ENCODE measurements at places on chromosomes 1 and 21.

GRCh38 chr1:197224160-197224559, 43.9 kb upstream of the CRB1 start:
- no peak for DNase-seq

DNA sequence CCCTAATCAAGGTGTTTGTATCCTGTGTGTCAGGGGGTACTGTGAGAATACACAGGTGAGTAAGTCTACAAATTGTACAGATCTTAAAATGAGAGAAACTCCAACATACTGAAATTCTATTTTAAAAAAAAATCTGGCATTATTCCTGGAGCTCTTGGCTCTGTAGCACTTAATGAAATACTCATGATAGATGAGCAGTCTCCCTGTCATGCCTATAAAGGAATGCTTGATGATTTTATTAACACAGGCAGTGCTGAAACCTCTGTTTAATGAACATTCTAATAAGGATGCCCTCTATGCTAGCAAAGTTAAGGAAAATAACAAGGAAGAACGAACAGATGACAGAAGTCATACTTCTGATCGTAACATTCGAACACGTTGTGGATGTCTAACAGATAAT, 233.9 kb upstream of the NEGR1 start:
- DNase-seq, result no peak

- no peak for DNase-seq
These were observed 48.9 kb downstream of the AGPAT3 start for GRCh38 chr21:43913928-43914327.

DNA sequence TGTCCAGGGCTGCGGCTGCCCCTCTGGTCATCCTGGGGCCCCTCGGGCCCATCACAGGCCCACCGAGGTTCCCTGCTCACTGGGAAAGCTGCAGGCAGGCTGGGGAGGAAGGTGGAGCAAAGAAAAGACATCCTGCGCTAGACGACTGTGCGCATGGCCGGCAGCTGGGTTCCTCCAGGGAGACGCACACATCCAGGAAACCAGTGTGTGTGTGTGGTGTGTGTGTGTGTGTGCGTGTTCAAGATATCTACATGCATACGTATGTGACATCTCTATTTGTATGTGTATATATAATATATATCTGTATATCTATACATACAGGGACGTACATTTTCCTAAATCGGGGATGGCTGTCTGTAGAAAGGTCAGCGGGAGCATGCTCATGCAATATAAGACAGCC, 63.7 kb downstream of the ACOT7 start:
- DNase-seq, result no peak

DNA sequence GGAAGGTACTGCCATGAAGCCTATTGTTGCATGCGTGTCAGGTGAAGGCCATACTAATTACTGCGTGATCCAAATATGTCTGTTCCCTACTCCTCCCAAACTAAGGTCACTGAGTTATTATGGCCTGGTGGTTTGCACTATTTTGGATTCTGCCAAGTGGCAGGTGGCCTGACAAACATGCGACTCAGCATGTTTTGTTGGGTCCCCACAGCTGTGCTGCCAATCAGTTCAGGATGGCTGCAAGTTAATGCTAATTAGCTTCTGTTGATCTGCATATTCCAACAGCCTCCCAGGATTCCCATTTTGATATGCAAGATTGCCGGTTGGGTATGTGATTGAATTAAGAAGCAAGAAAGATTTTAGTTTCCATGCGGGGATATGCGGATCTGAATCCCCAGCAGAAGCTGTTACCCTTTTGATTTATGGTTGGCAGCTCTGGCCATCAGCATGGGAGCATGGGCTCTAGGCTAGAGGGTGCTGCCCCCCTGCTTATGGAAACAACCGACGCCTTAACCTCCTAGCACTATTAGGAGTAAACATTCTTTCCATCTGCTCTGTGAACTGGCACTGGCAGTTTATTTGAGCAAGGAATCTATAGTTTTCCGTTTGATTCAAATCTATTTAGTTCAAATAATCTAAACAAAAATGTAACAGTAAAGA, 429.8 kb upstream of the C1orf87 start:
- no peak for DNase-seq

- no peak for DNase-seq
These were observed 998.5 kb downstream of the ADGRL2 start for GRCh38 chr1:82799261-82799660.

DNA sequence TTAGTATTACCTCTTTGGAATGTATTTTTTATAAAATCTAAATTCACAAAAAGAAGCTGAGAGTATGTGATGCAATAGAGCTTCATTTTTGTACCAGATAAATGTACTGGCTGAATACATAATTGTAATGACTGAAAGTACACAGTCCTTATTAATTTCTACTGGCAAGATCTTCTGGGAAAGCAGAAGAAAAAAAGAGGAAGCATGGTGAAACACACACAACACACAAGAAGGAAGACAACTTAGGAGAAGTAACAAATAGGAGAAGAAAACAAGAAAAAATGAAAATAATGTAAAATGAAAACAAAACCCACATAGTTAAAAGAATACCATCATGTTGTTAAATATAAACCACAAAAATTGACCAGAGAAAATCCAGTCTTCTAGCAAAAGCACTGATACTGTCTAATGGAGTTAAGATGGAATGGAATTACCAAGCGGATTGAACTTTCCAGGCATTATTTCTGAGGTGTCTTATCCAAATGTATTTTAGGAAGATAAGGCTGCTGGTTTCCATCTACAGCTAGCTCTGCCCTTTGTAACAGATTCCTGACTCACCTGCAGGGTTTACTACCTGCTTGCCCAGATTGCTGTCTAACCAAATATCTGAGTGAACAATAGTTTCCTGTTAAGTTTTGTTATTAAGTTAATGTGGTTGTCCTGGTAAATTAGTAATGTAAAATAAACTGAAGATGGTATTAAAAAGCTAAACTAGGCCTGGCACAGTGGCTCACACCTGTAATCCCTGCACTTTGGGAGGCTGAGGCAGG, 4.5 kb upstream of the COP1 start:
- DNase-seq, result no peak

GRCh38 chr1:216521477-216521876, 98.2 kb upstream of the USH2A start:
- no peak for DNase-seq

GRCh38 chr1:234402939-234403338, 29.7 kb downstream of the COA6 start:
- DNase-seq, result no peak

DNA sequence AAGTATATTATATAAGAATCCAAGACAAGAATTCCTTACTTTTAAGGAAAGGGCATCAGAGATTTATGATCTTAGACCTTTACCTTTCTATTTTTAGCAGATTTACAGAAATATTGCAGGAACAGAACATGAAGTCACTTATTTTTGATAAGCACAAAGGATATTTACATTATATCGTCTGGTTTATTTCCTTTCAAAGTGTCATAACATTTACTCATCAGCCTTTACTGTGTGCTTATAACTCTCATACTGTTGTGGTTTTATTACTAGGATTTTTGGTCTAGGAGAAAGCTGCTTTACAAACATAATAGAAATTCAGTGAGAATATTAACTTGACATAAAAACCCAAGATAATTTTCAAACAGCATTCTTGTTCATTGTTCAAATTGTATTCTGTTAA, 47.6 kb downstream of the APP start:
- DNase-seq, result no peak
